ENCODE measurements at places on chromosomes 5 and 9.

GRCh38 chr9:118058227-118058626, 354.0 kb downstream of the TLR4 start:
- DNase-seq = no peak

GRCh38 chr9:110356639-110357395, 19.2 kb upstream of the TXNDC8 start:
- no peak for DNase-seq

DNA sequence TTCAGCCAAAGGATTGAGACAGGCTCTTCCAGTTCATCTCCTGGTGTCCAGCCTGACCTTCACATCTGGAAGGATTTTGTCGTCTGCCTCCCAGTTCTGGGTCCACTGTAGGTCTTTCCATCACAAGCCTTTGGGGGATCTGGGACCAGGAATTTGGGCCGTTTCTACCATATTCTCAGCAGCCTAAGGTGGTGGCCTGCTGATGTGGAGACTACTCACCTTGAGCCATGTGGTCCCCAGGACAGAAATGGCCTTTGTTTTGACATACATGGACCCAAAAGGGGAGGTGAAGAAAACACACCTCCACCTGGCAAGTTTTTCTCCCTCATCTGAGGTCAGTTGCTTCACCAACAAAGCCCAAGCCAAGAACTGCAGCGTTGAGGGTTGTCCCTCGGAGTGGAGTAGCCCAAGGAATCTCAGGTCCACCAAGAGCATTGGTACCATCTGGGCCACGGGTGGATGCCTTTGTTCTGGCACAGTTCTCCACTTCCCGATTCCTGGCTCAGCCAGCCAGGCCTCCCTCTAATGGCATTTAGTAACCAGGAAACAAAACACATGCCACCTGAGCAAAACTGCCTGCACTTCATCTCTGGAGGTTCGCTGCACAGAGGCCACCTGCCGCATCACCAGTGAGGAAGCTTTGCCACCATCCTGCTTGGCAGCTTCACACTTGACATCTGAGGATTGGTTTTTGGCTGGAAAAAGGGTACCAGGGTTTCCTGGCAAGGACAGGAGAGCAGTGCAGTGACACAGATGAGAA, 24.7 kb downstream of the AMBP start:
- no peak for DNase-seq

DNA sequence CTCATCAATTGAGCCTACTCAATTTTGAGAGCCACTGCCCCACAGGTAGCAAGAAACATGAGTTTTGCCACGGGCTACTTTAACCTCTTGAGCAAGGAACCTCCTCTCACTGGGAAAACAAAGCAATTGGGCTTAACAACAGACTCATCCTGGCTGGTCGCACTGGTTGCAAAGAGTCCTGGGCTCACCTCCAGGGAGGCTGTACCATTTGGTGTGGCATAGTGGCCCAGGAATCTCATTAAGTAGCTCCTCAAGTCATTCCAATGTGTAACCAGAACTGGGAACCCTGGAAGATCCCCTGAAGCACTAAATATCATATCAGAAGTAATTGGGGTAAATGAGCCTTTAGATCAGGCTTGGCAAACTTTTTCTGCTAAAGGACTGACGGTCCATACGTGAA, 78.5 kb downstream of the MYO10 start:
- DNase-seq = no peak

- no peak for DNase-seq
These were observed 612 bp upstream of the BBLN start for GRCh38 chr9:128159522-128159783.

GRCh38 chr5:163770625-163771024, 265.2 kb downstream of the MAT2B start:
- DNase-seq = no peak

DNA sequence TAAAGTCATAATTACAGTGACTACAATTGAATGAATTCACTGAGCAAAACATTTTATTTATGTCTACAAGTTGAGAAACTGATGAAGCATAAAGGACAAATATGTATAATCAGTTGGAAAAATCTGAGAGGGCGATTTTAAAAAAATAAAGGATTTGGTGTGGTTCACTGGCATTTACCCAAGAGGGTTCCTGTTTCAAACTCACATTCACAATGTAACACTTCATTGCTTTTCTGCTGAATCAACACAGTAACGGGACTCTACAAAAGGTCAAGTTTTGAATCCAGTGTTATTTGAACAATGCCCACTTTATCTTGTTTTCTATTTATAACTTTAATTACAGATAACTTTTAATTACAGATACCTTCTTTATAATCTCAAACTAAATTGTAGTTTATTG, 138.6 kb downstream of the NUDT12 start:
- DNase-seq = no peak

GRCh38 chr5:81164936-81165335, 68.2 kb upstream of the CKMT2 start:
- no peak for DNase-seq

- no peak for DNase-seq
These were observed 232.1 kb upstream of the PCSK5 start for GRCh38 chr9:75658301-75658905.

GRCh38 chr9:75117564-75117963, 29.2 kb downstream of the OSTF1 start:
- no peak for DNase-seq

GRCh38 chr5:123365156-123365555, 58.0 kb downstream of the CEP120 start:
- DNase-seq = no peak

DNA sequence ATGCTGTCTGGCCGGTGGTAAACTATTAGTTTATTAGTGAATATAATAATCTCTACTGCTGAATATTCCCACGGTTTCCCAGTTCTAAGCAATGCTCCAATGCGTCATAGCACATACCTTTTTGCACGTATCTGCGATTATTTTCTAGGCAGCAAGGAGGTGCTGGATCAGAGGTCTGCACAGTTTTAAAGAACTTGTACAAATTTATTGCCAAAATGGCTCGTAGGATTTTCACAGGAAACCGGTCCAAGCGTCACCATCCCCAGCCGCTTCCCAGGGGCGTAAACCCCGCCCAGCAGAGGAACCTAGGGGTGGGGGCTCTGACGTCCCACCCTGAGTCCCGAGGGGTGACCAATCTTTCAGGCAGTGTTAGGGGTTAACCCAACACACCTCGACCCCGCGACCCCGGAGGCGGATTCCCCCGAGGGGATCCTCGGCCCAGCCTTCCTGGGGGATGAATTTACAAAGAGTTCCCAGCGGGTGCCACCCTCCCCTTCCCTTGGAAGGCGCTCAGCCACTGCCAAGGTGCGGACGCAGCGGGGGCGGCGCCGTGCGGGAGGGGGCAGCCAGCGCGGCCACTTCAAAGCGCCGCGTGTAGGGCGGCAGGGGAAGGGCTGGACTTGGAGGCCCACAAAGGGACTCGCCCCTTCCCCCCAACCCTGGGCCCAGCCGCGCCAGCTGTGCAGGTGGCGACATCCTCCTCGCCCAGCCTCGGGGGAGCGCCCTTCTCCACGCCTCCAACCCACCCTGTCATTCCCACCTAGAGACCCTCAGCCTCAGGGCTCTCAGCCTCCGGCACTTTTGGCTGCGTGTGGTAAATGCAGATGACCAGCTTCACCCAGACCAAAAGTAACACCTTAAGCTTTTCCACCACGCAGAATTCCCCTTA, 43.5 kb upstream of the TCF7 start:
- no peak for DNase-seq

GRCh38 chr5:91296674-91297143, 86.4 kb downstream of the ARRDC3 start:
- no peak for DNase-seq

DNA sequence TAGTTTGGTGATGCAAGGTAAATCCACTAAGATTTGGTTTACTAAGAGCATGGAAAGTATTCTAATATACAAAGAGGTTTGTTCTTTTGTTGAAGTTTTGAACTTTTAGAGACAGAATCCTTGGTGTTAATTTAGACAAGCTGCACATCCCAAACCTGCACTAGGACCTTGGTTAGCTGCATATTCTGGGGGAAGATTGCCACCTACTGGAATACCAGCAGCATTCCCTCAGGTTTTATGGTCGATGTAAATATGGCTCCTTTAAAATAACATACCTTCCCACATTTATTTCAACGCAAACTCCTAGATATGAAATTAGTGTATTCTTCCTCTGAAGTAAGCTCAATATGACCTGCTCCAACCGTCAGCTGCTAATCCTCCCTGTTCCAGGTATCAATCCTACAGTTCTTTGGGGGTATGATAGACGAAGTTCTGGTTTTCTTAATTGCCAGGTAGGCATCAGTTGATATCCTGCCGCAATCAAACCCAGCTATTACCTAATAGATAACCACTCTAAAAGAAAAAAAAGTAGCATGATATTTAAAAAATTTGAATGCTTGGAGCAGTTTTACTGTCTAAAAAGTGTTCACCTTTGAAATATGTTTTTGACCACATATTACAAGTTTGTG, 624.1 kb downstream of the ISL1 start:
- DNase-seq = peak; percentile 25

DNA sequence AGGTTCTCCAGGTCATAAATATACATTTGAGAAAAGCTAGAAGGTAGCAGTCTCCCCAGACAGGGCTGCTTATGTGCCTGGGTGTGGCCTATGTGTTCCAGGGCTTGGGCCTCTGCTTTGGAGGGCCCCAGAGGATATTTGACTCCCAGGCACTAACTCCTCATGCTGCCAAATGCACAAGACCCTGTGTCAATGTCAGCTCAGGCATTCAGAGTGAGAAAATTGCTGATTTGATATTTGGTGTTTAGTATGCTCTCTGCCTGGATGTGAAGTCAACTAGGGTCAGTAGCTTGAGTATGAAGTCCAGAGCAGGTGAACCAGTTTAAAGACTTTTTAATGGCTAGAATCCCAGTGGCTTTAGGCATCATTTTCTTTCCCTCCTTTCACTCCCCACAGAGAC, 57.5 kb upstream of the IL7R start:
- DNase-seq = no peak

Measured in DMS 273 treated with DMSO at 0.1 percent for 48 hours (cell line).